Natural killer cell treated with Interleukin-12 subunit alpha and Interleukin-12 subunit beta and Interleukin-15 and Interleukin-18, amount 100 ng/mL, for 72 hours (primary cell): ENCODE measurements at places on chromosomes 3 and 15.
A peak's percentile ranks its signal among the peaks of the same experiment; 100 is the strongest.

DNA sequence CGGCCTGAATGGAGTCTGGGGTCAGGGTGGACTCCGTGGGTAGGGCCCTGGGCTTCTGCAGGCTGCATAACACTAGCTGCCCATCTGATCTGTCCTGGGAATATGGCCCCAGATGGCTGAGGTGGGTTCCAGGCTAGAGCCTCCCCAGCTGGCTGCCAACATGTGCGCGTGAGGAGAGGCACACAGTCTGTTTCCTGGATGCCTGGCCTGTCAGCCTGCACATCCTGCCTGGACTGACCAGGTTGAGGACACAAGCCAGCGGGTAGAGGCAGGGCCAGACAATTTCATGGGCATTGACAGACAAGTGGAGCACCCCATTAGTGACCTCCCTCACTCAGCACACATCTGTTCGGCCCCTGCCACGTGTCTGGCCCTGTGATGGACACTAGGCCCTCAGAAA lies 29.8 kb upstream of the RPL29 start:
- no peak for DNase-seq

GRCh38 chr3:76107935-76108570 lies 322.7 kb upstream of the ZNF717 start:
- no peak for DNase-seq

DNA sequence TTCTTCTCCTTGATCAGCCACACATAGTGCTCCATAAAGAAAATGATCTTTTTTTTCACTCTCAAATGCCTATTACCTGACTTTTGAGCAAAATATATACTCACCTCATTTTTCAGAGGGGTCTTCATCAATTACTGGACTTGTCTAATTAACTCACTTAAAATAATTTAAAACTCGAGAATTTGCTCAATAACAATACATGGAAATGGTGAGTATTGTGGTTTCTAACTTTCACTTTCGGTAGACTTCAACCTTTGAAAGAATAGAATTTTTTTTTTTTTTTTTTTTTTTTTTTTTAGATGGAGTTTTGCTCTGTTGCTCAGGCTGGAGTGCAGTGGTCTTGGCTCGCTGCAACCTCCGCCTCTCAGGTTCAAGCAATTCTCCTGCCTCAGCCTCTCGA lies 17.7 kb upstream of the EPHB1 start:
- no peak for DNase-seq

- DNase-seq: no peak
Measured at GRCh38 chr3:6362406-6362805, 498.5 kb upstream of the GRM7 start.

GRCh38 chr3:136772709-136773108 lies 20.5 kb upstream of the STAG1 start:
- DNase-seq: no peak

DNA sequence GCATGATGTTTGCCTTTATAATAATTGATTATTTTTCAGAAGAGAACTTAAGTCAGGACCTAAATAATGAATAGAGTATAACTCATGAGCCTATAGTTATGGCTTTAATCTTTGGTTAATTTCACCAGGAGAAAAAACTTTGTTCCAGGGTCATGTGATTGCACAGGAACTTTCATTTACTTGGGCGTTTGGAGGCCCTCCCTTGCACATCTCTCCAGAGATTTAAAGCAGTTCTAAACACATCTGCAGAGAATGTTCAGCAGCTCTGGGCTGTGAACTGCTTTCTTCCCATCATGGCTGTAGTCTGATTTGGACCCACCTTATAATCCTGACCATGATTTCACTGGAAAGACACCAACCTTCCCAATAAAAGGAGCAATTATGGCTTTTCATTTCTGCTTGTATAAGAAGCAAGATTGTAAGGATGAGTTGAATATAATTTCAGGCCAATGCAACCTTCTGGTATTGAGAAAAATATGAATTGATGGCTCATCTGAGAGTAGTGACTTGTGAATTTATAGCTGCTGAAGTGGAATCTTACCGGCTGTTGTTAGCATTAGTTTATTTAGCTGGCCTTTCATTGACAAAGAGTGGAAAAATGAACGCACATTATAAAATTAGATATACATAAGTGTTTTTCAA lies 80.9 kb upstream of the PRTG start:
- no peak for DNase-seq

DNA sequence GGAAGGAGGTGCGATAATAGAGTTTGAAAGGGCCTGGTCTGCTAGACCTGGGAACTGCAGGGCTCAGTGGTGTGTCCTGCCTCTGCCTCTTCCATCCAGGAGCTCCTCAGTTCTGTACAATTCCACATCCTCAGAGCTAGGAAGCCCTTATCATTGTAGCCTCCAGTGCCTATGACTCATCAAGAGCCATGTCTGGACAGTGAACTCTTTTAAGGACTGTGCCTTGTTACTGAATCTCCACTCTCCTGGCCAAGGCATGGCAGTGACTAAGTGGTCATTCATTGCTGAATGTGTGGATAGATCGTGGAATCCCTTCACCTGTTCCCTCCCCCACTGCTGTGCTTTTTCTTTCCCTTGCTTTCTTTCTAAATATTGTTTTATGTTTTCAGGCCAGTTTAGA lies 2.9 kb downstream of the TIMP4 start:
- no peak for DNase-seq

DNA sequence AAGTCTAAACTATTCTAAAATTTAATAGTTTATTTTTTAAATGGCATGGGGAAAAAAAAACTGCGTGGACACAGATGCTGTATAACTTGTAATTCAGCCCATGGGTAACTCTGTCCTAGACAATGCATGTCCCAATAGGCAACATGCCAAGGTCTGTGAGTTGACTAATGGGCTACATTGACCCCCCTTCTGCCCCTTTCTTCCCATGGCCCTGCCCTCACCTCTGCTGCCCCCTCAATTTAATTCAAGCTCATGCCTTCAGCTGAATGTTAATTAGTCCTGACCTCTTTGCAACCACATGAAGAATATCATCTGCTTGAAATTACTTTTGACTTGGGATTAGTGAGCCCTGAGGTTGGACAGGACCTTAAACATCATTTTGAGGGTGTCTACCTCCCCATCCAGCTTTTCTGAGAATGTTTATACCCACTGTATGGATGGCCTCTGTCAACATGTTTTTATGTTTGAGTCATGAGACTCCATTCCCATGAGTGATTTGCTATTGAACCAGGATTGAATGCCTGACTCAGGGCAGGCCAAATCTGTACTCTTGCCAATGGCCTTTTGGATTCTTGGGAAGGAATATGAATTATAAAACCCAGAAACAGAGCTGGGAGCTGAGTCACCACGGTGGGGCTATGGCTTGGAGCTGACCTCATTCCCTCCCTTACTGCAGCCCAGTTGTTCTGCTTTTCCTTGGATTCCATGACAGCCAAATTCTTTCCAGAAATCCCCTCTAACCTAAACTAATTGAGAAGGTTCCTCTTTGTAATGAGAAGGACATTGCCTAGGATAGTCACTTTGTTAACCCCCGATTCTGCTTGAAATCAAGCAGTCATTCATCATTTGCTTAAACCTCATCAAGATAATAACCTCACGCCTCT lies 33.5 kb upstream of the PDE8A start:
- no peak for DNase-seq

- DNase-seq: no peak
Measured at GRCh38 chr3:100614941-100615340, 5.5 kb downstream of the ADGRG7 start.

DNA sequence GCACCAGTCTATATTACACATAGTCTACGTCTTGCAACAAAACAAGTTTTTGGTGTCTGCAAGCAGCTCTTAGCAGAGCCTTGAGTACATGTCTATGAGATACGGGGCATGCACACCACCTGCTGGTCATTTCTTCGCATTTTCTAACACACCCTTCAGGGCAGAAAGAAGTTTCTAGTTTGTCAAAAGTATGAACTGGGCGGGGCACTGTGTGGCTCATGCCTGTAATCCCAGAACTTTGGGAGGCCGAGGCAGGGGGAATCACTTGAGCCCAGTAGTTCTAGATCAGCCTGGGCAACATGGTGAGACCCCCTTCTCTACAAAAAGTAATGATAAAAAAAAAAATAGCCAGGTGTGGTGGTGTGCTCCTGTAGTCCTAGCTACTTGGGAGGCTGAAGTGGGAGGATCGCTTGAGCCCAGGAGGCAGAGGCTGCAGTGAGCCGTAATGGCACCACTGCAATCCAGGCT lies 64.2 kb upstream of the ARL8B start:
- peak; percentile 85 for DNase-seq

GRCh38 chr15:101126618-101127505 lies 125.0 kb downstream of the CHSY1 start:
- peak; percentile 57 for DNase-seq

GRCh38 chr3:65827076-65827475 lies 211.6 kb downstream of the MAGI1 start:
- DNase-seq: no peak

DNA sequence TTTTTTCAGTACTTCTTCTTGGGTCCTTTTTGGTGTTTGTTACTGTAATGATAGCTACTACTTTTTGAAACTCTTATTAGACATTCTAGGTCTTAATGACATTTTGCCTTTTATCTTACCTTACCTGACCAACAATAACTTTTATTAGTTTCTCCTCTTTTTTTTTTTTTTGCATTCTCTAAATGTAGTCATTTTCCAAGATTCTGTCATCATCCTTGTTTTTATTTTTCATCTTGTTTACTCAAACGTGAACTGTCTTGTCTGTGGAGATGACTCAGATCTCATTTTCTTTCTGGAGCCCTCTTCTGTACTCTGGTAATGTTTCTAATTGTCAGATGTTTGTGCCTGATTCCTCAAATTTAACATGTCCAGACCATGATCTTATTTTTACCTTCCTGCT lies 2.9 kb downstream of the ABHD5 start:
- no peak for DNase-seq

- no peak for DNase-seq
Measured at GRCh38 chr3:152399374-152399773, 130.6 kb downstream of the MBNL1 start.

DNA sequence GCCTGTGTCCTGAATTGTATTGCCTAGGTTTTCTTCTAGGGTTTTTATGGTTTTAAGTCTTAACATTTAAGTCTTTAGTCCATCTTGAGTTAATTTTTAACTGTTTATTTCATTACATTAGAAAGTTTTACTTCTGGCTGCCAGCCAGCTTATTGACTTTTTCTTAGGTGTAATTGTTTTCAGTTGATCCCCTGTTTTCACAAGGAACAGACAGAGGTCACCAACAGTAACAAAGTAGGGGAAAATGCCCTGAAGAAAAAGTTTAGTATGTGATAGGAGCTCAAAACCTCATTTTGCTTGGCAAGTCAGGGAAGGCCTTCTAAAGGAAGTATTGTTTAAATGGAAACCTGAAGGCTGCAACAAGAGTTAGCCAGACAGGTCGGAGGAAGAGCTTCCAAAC lies 10.4 kb downstream of the WDR48 start:
- no peak for DNase-seq

- DNase-seq: no peak
Measured at GRCh38 chr3:168645180-168645579, 549.5 kb upstream of the GOLIM4 start.

DNA sequence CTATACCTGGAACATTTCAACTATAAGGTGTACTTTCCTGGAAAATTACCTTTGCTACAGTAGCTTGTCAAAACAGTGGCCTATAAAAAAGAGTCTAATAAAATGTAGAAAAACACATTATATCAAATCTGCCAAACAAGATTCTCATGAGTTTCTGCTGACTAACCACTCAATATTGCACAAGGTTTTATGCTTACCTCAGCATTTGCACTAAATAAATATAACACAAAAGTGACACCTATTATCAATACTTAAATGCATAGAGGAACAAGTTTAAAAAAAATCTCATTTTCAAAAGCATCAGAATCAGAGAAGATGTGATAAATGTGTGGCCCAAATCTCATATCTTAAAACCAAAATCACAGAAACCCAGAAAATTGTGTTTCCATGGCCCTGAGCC lies 281.4 kb downstream of the RSL24D1 start:
- DNase-seq: no peak

GRCh38 chr3:11230125-11230524 lies 42.1 kb upstream of the ATG7 start:
- no peak for DNase-seq

- no peak for DNase-seq
Measured at GRCh38 chr15:47265686-47266085, 451.6 kb upstream of the SEMA6D start.

- no peak for DNase-seq
Measured at GRCh38 chr15:47711655-47712054, 5.7 kb upstream of the SEMA6D start.

DNA sequence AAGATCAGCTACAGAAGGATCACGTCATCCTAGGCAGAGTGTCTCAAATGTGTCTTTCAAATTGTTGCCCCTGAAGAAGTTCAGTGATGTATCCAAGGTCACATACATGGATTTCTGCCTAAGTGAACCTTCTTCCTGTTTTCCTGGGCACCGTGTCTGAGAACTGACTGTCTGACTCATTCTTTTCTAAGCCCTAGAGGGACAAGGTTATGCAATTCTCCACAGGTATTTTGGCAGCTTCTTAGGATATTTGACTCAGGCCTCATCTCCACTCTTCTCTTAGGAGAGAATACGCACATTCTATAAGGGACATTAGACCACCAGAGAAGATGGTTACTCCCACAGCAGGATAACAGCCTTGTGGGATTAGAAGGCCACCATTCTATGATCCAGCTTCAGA lies 391.9 kb upstream of the THBS1 start:
- DNase-seq: no peak

DNA sequence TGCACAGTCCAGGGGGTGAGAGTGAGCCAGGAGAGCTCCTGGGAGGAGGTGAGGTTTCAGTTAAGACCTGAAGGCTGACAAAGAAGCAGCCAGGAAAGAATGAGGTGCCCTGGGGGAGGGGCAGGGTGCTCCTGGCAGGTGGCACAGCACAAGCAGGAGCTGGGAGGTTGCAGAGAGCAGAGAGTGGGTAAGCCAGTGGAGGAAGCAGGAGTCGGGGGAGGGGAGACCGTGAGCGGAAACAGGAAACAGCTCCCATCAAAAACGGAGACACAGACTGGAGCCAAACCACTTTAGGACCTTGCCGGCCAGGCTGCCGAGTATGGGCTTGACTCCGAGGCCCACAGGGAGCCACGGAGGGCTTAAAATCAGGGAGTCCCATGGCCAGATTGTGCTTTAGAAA lies 12.1 kb upstream of the FBLN2 start:
- DNase-seq: no peak

- DNase-seq: no peak
Measured at GRCh38 chr15:48477795-48478360, 146.6 kb downstream of the DUT start.

DNA sequence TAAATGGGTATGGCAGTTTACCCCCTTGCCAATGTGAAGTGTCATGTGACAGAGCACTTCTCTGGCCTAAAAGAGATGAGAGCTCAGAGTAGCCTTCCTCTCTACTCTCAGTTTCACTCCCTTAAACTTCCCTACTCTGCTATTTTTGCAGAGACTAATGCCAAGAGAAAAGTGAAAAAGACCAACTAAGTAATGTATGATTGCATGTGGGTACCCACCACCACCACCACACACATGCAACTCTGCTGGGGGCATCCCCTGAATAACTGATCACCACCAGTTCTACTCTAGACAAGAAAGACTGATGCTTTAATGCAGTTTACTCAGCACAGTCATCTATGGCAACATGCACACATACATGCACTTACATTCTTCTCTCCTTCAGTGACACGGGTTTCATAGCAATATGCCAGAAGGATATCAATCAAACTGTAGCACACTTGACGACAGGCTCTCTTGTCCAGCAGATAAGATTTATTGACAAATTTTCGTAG lies 31.3 kb downstream of the SHQ1 start:
- no peak for DNase-seq

- no peak for DNase-seq
Measured at GRCh38 chr15:61907753-61908086, 152.5 kb downstream of the VPS13C start.
